ENCODE measurements at places on chromosomes 5 and 9.

GRCh38 chr5:135571066-135571609 is 7.7 kb downstream of the CXCL14 start:
- no peak for DNase-seq

DNA sequence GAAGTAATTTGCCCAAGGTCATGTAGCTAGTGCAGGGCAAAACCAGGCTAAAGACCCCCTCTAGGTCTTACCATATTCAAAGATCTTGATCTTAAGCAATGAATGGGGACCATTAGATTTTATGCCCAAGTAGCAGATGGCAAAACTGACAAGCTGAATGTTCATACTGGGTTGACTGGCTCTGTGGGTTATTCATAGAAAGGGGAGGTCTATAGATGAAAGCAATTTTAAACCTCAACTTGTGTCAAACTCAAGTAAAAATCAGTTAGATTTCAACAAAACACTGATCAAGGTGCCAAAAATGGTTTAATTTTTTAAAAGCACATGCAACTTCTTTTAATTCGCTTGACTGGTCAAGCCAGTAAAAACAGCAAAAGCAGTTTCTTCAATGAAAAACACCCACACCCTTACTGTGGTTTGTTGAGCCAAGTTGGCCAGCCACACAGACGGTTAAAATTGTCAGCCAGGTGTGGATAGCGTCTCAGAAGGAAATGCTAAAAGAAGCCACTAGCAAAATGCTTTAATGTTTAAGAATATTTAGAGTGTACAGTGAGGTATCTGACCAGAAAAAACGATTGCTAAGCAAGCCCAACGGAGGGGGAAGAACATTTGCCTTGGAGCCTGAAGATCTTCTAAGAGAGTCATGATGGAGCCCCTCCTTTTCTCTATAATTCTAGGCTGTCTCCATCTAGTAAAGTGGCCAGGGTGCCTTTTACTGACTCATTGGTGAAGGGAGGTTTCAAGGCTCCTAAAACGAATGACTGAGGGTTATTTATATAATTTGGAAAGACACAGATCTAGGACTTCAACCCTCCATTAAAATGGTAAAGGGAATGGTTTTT is 539.6 kb upstream of the CLINT1 start:
- DNase-seq, result no peak

DNA sequence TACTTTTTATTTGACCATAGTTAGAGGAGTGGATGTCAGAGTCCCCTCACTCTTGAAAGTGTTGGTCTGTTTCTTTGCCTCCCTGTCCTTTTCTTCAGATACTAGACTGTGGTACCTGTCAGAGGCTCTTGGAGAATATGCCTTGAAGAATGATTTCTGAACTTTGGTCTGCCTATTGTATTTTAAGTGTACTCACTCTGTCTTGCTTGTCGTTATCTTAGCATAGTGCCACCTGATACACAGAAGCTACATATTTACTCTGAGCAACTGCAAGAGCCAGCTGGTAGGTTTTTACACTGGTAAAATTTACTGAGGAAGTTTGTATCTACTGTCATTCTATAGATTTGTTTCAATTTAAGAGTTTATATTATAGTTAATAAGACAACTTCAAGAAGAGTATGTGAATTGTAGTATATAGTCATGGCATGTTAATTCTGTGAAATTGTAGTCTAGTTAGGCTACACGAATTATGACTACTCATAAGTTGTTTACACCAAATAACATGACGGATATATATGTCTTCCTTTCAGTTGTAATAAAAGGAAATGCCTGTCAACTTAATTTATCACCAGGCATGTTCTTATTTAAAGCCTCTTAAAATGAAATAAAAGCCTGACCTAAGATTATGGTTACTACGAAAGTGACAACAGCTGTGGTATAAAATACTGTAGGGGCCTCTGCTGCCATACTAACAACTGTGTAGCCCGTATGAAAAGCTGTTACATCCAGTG is 201.7 kb downstream of the KDM4C start:
- DNase-seq, result no peak

GRCh38 chr5:74261866-74262265 is 378.7 kb downstream of the ENC1 start:
- no peak for DNase-seq

DNA sequence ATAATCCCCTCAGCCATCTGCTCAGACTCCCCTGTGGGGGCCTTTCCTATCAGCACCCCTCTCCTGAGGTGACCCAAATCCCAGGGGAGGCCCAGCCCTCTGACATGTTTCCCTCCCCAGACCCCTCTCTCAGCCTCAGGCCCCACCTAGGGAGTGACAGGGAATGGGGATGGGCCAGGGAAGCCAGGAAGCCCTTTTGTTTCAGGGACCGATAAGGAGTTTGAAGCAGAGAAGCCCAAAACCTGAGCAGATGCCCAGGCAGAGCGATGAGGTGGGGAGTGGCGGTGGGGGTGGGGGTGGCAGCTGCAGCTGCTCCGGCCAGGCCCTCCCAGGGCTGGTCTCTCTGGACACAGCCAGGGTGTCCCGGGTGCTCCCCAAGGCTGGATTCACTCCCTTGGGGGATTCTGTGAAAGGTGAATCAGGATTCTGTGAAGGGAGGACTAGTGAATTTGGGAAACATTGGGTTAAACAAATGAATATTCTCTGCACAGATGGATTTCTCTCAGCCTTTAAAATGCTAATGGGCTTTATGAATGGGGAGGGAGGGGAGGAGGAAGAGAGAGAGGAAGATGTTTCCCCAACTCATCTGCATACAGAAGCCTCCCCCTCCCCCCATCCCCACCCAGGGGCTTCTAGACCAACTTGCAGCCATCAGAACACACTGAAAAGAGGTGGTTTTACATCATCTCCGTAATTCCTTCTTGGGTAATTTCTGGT is 17.4 kb downstream of the AKNA start:
- DNase-seq, result no peak

GRCh38 chr5:7759257-7759871 is 91.6 kb downstream of the CFAP90 start:
- DNase-seq, result no peak

DNA sequence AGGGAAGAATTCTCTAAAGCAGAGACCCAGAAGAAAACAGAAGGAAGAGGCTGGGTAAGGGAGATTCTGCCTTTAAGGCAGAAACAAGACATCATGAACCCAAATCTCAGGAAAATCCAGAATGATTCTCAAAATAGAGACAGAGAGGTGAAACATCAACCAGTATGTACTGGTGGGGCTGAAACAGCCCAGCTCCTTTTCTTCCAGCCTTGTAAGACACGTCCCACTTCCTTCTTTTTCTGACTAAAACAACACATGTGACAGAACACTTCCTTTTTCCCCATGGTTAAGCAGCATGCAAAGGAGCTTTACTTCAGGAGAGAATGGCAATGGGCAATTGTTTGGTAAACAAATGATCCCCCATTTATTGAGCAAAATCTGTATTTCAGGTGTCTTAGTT is 230.8 kb upstream of the NR4A3 start:
- peak; percentile 17 for DNase-seq
